Fibroblast of skin of left biceps (primary cell): ENCODE measurements at places on chromosomes 11 and 22.
A peak's percentile ranks its signal among the peaks of the same experiment; 100 is the strongest.

DNA sequence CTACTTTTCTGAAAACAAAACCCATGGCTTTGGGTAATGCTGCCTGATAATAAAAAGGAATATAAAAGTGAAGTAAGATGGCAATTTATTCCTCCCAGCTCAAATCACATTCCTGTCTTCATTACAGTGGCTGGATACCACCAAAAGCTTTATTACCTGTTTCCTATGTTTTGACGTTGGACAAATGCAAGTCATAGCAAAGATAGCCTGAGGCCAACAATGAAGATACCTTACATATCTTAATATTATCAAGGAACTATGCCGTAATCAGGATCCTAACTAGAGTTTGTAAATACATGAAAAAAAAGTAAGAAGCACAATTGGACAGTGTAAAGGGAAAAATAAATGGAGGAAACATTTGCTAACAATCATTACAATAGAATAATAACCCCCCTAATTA lies 202.4 kb downstream of the SOX6 start:
- no peak for DNase-seq

DNA sequence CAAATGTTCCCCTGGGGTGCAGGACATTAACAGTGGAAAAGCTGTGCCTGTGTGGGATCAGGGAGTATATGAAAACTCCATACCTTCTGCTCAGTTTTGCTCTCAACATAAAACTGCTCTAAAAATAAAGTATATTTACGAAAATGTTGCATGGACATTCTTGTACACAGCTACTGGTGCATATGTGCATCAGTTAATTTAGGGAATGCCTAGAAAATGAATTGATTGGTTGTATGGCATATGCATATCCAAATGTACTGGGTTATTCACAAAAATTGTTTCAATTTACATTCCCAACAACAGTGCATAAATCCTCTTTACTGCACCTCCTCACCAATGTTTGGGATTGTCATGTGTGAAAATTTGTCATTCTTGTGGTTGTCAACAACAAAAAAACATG lies 251.1 kb upstream of the MPPED2 start:
- no peak for DNase-seq

GRCh38 chr11:783581-784015 lies 6.3 kb downstream of the CEND1 start:
- peak; percentile 64 for DNase-seq

DNA sequence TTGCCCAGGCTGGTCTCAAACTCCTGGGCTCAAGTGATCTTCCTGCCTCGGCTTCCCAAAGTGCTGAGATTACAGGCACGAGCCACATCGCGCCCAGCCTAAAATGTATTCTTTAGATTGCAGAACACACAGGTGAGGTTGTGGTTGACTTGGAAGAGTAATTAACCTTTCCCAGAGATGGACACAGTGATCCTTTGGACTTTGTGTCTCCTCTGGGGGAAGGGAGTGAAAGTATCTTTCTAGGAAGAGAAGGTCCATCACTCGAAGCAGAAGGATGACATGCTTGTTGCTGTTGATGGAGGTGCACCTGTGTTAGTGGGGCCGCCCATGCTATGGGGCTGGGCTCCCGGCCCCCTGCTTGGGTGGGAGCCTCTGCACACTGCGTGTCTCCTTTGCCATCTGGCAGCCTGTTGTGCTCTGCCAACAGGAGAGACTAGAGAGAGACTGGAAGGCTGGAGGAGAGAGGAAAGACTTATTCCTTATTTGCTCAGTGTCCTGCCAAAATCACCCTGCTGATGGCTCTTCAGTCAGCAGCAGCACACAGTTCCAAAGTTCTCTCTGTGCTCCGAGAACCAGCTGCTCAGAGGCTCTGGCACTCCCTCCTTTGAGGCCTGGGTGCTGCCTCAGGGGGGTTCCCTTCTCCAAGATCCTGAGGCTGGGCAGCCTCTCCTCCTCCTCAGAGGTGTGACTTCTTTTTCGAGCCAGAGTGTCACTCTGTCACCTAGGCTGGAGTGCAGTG lies 33.1 kb upstream of the CYB5R3 start:
- DNase-seq = no peak

- DNase-seq = no peak
These were observed at the start of gene ART5 for GRCh38 chr11:3641701-3642070. Gene ART5, minus strand, starts transcription at chr11:3641992. Its CDS starts 130 bp downstream, at chr11:3641862.

- DNase-seq = no peak
These were observed 246.6 kb upstream of the PLET1 start for GRCh38 chr11:112507281-112507680.

DNA sequence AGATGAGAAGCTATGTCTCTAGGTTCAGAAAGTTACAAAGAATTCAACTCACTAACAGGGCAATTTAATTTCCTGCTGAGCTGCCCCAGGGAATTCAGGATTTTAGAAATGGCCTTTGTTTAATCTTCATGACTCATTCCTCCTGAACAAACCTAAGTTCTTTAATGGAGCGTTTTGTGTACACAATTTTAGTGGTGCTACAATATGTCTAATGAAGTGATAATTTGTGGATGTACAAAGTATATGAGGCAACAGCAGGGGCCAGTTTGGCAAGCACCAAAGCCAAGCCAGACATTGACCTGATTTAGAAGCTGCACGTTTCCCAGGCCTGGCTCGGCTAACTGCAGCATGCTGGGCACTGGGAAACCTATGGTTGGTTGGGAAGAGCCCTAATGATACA lies 34.4 kb upstream of the HEPHL1 start:
- DNase-seq = no peak

DNA sequence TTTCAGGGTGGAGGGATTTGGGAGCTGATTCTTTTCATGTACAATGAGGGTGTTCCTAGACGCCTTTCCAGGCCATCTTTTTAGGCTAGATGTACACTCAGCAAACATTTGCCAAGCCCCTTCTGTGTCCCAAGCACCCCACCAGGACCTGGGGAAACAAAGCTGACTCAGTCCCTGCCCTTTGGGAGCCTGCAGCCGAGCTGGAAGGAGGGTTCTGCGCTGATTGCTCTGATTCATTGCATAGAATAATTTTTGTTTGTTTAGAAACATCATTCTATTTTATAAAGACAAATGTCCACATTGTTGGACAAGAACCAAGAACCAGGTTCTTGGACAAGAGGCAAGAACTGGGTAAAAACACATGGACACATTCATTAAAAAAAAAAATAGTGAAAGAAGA lies 16.7 kb downstream of the TP53AIP1 start:
- DNase-seq = no peak
